ENCODE measurements at places on chromosomes 7 and 10. TPM values are rescaled to one million over a fixed set of nuclear protein-coding genes. Genes with fewer than 3 reads are reported as not detected.
A peak's percentile ranks its signal among the peaks of the same experiment; 100 is the strongest.

GRCh38 chr7:151125846-151126481 lies 39.7 kb downstream of the AGAP3 start:
- peaks cover 4% of the 10 kb centered on the region for H3K4me1 ChIP-seq
- no peak for DNase-seq
- no peaks in the 10 kb centered on the region for H3K27me3 ChIP-seq
- H3K4me3 ChIP-seq: no peak overlapping the region
- no peak overlapping the region for H3K27ac ChIP-seq

- DNase-seq: no peak
- no peak overlapping the region for H3K4me3 ChIP-seq
- H3K4me1 ChIP-seq: no peaks in the 10 kb centered on the region
- H3K27ac ChIP-seq: no peak overlapping the region
Measured at GRCh38 chr7:27944643-27945042, 204.7 kb downstream of the TAX1BP1 start.

DNA sequence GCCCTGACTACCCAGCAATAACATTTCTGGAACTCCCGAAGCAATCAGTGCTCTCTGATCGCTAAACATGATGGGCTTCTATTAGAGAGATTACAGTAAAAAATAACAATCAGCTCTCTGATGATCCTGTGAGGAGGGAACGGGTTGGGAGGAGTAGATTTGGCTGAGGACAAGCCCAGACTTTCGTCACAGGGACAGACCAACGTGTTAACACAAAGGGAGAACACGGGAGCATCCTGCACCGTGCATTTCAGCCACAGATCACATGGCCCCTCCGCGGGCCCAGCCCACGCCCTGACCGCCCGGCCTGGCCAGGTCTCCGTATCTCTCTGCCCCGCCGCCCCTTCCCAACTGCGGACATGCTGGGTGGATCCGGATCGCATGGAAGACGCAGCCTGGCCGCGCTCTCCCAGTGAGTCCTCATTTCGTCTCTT lies 95.0 kb upstream of the AGBL3 start:
- H3K27ac ChIP-seq: no peak overlapping the region
- H3K4me3 ChIP-seq: no peak overlapping the region
- peaks cover 6% of the 10 kb centered on the region for H3K4me1 ChIP-seq
- no peak for DNase-seq
- H3K27me3 ChIP-seq: no peaks in the 10 kb centered on the region

Gene MTERF1
- polyA plus RNA-seq: 17.2 TPM

GRCh38 chr7:127189886-127190285 lies 62.9 kb downstream of the GRM8 start:
- DNase-seq: no peak
- H3K27me3 ChIP-seq: no peaks in the 10 kb centered on the region
- no peaks in the 10 kb centered on the region for H3K4me1 ChIP-seq

Gene FXYD4
- polyA plus RNA-seq: not detected

DNA sequence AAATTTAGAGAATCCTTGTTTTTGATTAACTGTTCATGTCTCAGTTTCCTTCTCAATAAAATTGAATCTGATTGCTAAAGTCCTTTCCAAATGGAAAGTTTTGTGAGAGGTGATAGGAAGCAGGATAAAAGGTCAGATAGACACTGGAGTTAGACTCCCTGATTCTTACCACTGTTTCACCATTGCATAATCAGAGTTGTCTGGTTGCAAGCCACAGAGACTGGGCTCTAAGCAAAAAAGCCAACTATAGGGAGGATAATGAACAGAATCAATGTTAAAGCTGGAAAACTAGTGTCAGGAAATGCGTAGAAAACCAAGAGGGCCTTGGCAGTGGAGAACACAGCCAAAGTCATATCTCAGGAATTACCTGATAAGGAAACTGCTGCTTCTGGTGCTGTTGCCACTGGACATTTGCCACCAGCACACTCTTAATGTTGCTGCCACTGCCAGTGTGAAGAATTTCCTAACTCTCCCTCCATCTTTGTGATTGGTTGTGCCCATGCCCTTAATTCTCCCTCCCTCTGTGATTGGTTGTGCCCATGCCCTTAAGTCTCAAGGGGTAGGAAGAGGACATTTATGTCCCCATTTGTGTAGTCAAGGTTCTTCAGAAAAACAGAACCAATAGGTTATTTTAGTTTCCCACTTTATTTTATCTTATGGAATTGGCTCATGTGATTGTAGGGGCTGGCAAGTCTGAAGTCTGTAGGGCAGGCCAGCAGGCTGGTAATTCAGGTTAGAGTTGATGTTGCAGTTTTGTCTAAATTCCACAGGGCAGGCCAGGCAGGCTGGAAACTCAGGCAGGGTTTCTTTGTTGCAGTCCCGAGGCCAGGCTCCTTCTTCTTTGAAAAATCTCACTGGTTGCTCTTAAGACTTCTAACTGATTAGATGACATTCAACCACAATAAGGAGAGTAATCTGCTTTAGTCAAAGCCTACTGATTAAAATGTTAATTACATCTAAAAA lies 639.0 kb downstream of the REEP3 start:
- no peaks in the 10 kb centered on the region for H3K27me3 ChIP-seq
- H3K27ac ChIP-seq: no peak overlapping the region
- H3K4me3 ChIP-seq: no peak overlapping the region
- no peaks in the 10 kb centered on the region for H3K36me3 ChIP-seq

- no peak overlapping the region for H3K27ac ChIP-seq
- H3K4me3 ChIP-seq: no peak overlapping the region
- H3K27me3 ChIP-seq: no peaks in the 10 kb centered on the region
- DNase-seq: no peak
- H3K4me1 ChIP-seq: no peaks in the 10 kb centered on the region
Measured at GRCh38 chr10:52423369-52423768, 109.3 kb downstream of the DKK1 start.

DNA sequence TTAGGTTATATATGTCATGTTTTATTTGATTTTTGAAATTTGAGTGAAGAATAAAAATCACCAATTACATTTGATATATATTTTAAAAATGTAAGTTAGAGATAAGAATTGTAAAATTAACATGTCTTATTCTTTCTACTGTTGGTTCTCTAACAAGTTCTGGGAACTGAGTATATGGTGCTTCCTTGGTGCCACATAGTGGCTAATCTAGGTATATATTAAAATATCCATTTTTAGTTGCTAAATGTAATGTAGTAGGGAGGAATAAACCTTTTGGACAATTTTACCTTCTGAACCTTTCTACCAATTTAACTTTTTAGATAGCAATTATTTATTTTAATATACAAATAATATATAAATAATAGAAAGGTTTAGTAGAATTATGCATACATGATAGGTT lies 17.5 kb downstream of the CFAP69 start:
- H3K4me3 ChIP-seq: no peak overlapping the region
- no peak overlapping the region for H3K27ac ChIP-seq
- DNase-seq: no peak
- H3K27me3 ChIP-seq: no peaks in the 10 kb centered on the region
- no peaks in the 10 kb centered on the region for H3K4me1 ChIP-seq
- H3K36me3 ChIP-seq: no peaks in the 10 kb centered on the region

Gene CHAT
- not detected for polyA plus RNA-seq

Gene PRLHR
- not detected for polyA plus RNA-seq

Gene LAMB1
- polyA plus RNA-seq: not detected

DNA sequence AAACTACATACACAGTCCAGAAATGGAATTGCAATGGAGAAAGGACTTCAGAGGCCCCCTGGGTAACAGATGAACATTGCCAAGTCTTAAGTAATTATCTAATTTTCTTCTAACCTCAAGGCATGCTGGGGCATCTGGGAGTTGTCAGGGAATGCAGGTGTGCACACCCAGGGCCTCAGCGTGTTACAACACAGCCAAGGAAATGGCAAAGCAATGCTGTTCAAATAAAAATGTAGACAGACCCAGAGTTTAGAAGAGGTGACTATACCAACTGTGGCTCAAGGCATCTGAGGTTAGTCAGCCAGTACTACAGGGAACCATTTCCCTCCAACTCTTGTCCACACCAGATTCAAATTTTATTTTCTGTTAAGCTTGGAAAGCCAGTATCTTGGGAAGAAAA lies 73.6 kb downstream of the CCDC3 start:
- H3K4me1 ChIP-seq: no peaks in the 10 kb centered on the region
- no peak overlapping the region for H3K27ac ChIP-seq
- H3K27me3 ChIP-seq: no peaks in the 10 kb centered on the region
- no peak overlapping the region for H3K4me3 ChIP-seq

GRCh38 chr10:3516923-3517255 lies 268.1 kb downstream of the KLF6 start:
- no peak overlapping the region for H3K4me3 ChIP-seq
- no peak overlapping the region for H3K27ac ChIP-seq
- peaks cover 7% of the 10 kb centered on the region for H3K4me1 ChIP-seq
- H3K27me3 ChIP-seq: peaks cover 3% of the 10 kb centered on the region
- no peak for DNase-seq

- no peak overlapping the region for H3K4me3 ChIP-seq
- no peak for DNase-seq
- H3K4me1 ChIP-seq: no peaks in the 10 kb centered on the region
Measured at GRCh38 chr7:137755846-137756651, 90.7 kb downstream of the DGKI start.

DNA sequence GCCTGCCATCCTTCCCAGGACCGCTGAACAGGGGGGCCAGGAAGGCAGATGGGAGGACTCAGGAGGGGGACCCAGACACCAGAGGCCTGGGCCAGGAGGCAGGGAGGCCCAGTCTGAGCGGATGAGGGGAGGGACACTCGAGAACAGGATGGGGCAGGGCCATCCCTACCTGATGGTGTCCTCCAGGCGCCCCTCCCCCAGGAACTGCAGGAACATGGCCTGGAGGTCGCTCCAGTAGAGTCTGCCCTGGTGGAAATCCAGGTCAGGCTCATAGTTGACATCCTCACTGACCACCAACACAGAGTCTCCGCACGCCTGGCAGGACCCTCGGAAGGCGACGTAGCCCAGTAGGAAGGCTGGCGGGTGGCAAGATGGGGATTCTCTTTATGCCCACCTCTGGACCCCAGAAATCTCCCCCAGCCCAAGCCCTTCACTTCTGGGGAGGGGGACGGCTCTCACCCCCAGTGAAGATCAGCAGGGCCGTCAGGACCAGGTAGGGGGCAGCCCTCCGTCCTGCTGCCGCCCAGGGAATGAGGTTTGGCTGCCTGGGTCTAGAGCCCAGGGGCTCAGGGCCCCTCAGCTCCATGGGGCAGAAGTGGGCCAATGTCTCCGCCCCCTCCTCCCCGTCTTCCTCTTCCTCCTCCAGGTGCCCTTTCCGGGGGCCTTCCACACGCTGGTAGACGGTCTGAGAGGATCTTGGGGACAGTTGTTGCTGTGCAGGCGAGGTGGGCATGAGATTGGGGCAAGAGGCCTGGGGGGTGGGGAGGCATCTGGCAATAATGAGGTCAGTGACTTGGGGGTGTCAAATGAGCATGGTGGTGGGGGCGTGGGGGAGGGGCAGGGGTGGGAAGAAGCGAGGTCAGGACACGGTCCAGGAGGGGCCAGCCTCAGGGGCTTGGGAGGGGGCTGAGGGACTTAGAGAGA lies 573 bp downstream of the TFR2 start:
- H3K4me3 ChIP-seq: no peak overlapping the region
- H3K27ac ChIP-seq: no peak overlapping the region
- no peak for DNase-seq
- no peaks in the 10 kb centered on the region for H3K4me1 ChIP-seq
- no peaks in the 10 kb centered on the region for H3K27me3 ChIP-seq

- H3K27me3 ChIP-seq: no peaks in the 10 kb centered on the region
- DNase-seq: no peak
- H3K36me3 ChIP-seq: no peaks in the 10 kb centered on the region
- H3K27ac ChIP-seq: no peak overlapping the region
Measured at GRCh38 chr7:159022238-159022993, 122.3 kb downstream of the VIPR2 start.

Gene HYAL4
- polyA plus RNA-seq: not detected

DNA sequence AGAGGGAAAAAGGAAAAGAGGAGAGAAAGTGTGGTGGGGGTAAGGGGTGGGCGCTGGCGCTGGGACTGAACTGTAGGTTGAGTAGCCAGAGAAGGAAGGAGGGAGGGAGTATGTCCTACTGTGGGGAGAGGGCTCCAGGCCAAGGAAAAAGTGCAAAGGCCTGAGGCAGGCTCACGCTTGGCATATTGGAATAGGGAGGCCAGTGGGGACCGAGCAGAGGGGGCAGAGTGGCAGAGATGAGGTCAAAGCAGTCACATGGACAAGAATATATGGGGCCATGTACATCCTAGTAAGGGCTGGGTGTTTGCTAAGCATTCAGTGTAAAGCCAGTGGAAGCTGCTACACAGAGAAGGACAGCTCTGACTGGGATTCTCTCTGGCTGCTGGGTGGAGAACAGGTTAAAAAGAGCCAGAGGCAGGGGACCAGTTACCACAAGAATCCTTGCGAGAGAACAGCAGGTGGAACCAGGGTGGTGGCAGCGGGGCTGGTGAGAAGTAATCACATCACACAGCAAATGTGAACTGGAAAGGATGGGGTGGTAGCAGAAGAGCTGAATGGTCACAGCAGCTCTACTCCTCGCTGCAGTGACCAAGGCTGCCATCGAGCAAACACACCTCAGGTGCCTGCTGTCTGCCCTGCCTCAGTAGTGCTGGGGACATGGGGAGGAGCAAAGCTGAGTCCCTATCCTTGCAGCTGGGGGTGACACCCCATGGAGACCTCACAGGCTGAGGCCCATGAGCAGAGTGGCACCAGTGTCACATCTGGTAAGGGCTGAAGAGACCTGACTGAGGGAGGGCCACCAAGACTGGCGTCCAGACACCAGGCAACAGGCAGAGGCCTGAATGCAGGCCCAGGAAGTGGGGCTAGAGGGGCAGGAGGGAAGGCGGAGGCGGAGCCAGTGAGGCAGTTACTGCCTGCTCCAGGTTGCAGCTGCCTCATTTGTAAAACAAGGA lies 39.5 kb downstream of the FAM53B start:
- no peak for DNase-seq
- H3K27me3 ChIP-seq: no peaks in the 10 kb centered on the region
- peaks cover 18% of the 10 kb centered on the region for H3K36me3 ChIP-seq
- peaks cover 100% of the 10 kb centered on the region for H3K4me1 ChIP-seq
- H3K4me3 ChIP-seq: no peak overlapping the region
- H3K27ac ChIP-seq: peak overlapping the region; percentile 90

Gene CPN1
- polyA plus RNA-seq: not detected

Gene ENKUR
- polyA plus RNA-seq: not detected

DNA sequence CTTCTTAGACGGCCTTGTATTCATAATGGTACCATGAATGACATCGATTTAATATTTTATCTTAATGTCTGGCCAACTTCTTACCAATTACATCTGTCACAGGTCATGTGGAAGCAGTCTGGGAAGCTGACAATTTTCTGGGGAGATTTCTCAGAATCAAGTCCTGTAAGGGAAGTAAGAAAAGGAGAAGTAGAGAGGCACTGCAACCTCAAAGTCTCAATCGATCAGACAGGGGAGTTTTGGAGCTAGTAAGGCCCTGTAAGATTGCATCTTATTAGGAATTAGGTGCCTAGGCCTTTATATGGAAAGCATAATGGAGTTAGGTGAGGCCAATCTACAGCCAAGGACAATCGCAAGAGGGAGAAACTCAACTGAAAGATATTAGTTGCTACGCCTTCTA lies 694.6 kb upstream of the SORCS1 start:
- DNase-seq: no peak
- H3K4me1 ChIP-seq: no peaks in the 10 kb centered on the region
- no peak overlapping the region for H3K27ac ChIP-seq
- no peaks in the 10 kb centered on the region for H3K27me3 ChIP-seq
- H3K4me3 ChIP-seq: no peak overlapping the region
